ENCODE measurements at places on chromosomes 7 and 10.

- DNase-seq: no peak
These were observed 54.5 kb downstream of the ADRA2A start for GRCh38 chr10:111131168-111131799.

GRCh38 chr10:100659361-100660098 is 85.9 kb upstream of the PAX2 start:
- no peak for DNase-seq

- no peak for DNase-seq
These were observed 4.8 kb downstream of the NHLRC2 start for GRCh38 chr10:113859261-113859660.

DNA sequence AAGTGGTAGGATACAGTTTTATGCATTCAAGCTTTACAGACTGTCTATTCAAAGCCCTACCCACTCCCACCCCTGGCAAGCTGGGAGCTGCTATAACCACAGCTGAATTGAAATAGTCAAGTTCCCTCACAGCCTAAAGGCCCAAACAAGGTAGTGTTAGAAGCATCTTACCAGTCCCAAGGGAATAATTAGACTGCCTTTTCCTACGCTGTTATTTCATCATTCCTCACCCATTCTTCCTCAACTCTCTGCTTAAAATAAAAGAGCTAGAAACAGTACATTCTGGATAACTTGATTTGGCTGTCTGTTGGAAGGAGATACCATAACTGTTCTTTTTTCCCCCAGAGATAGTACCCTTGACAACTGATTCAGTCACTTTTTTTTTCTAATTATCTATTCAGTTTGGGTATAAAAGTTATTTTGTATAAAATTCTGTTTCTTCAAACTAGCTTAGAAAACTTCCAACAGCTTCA is 54.0 kb downstream of the RAPGEF5 start:
- DNase-seq: no peak

- DNase-seq: no peak
These were observed 114.3 kb upstream of the YAE1 start for GRCh38 chr7:39451901-39452300.

GRCh38 chr7:69047151-69047754 is 551.0 kb upstream of the AUTS2 start:
- DNase-seq: no peak

GRCh38 chr10:91050371-91051034 is 129.6 kb upstream of the ANKRD1 start:
- no peak for DNase-seq

Data from CD4-positive, alpha-beta T cell treated with Interleukin-15 for 4 hours (primary cell).